Mesenchymal stem cell (in vitro differentiated cells and primary cell): ENCODE measurements at places on chromosomes 3 and 15.
A peak's percentile ranks its signal among the peaks of the same experiment; 100 is the strongest.

GRCh38 chr3:149085828-149086231, 503 bp downstream of the HLTF start:
- H3K4me3 ChIP-seq, result peak overlapping the region; percentile 95
- no peak overlapping the region for H3K27ac ChIP-seq
- no peaks in the 10 kb centered on the region for H3K27me3 ChIP-seq
- DNase-seq, result peak; percentile 61

DNA sequence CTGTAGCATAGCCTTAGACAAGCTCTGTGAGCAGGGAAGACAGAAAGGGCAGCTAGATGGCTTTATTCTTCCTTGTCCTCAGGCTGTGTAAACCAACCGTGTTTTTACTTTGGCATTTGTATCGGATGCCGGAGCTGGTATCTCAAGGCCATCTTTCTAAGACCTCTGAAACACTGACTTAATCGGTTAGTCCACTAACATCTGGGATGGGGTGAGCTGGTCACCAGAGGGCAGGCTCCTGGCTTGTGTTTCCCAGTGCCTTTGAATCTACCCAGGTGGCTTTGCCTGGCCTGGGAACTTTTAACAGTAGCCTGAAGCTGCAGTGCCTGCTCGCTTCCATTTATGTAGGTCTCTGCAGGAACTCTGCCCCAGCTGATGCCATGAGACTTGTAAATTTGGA, 252.7 kb downstream of the NR1D2 start:
- no peak for DNase-seq
- H3K27ac ChIP-seq, result no peak overlapping the region
- no peaks in the 10 kb centered on the region for H3K4me1 ChIP-seq

DNA sequence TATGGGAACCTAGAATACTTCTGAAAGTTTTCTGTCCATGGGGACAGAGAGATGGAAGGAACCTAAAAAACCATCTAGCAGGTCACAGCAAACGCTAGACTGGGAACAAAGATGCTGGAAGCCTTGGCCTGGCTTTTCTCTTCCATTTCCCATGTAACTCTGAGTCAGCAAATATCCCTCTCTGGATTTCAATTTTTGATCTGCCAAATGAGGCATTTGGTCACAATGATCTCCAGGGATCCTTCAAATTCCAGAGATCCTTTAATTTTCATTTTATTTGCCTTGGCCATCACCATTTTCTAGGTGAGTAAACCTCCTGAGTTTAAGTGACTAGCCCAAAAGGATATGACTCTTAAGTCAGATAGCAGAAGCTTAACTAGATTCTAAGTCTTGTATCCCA, 39.7 kb downstream of the RTP1 start:
- H3K27me3 ChIP-seq, result no peaks in the 10 kb centered on the region
- H3K27ac ChIP-seq, result no peak overlapping the region
- H3K4me3 ChIP-seq, result no peak overlapping the region
- H3K4me1 ChIP-seq, result no peaks in the 10 kb centered on the region
- no peaks in the 10 kb centered on the region for H3K36me3 ChIP-seq

DNA sequence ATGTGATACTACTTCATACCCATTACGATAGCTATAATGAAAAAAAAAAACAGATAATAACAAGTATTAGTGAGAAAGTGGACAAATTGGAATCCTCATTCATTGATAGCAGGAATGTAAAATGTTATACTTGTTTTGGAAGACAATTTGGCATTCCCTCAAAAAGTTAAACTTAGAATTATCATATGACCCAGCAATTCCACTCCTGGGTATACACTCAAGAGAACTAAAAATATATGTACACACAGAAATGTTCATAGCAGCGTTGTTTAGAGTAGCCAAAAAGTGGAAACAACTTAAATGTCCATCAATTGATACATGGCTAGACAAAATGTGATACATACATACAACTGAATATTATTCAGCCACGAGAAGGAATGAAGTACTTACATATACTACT, 69.9 kb downstream of the PRICKLE2 start:
- H3K36me3 ChIP-seq, result peaks cover 92% of the 10 kb centered on the region
- no peak for DNase-seq
- no peaks in the 10 kb centered on the region for H3K27me3 ChIP-seq
- no peak overlapping the region for H3K4me3 ChIP-seq
- peaks cover 14% of the 10 kb centered on the region for H3K4me1 ChIP-seq
- H3K27ac ChIP-seq, result no peak overlapping the region

DNA sequence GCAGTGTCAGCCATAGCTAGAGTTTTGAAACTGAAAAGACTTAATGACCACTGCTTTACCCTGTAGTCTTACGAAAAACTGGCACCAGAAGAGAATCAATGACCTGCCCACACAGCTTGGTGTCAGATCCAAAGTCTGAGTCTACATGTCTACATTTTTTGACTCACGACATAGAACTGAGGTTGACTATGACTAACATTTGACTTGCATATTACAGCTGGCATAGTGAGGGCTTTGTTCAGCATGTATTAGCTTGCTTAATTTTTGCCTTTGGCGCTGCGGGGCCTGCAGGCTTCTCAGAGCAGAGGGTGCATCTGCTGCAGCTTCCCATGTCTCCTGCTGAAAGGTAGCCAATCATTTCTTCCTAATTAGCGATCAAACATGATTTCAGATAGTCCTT, 167.0 kb downstream of the EBLN2 start:
- H3K27me3 ChIP-seq, result no peaks in the 10 kb centered on the region
- no peak overlapping the region for H3K27ac ChIP-seq
- no peaks in the 10 kb centered on the region for H3K4me1 ChIP-seq
- H3K36me3 ChIP-seq, result no peaks in the 10 kb centered on the region
- H3K4me3 ChIP-seq, result no peak overlapping the region
- DNase-seq, result no peak

GRCh38 chr15:101121511-101122090, 130.2 kb downstream of the CHSY1 start:
- H3K36me3 ChIP-seq, result no peaks in the 10 kb centered on the region
- peaks cover 19% of the 10 kb centered on the region for H3K4me1 ChIP-seq
- peak; percentile 77 for DNase-seq
- no peak overlapping the region for H3K4me3 ChIP-seq
- no peaks in the 10 kb centered on the region for H3K27me3 ChIP-seq

DNA sequence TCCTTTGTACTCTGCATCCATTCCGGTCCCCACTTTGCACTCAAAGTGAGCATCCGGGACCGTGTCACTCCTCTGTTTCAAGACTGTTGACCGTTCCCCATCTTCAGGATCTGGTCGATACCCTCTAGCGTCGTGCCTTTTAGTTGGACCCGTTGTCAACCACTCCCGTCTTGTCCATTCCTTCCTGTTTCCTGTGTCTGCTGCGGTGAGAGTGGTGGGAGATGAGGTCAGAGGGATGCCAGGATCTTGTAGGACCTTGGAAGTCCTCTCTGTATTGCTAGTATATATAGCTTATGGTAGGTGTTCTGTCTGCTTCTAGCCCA, 624 bp downstream of the BRK1 start:
- peak overlapping the region; percentile 88 for H3K4me3 ChIP-seq
- no peaks in the 10 kb centered on the region for H3K27me3 ChIP-seq
- peak; percentile 84 for DNase-seq
- H3K4me1 ChIP-seq, result peaks cover 6% of the 10 kb centered on the region
- H3K27ac ChIP-seq, result peak overlapping the region; percentile 62
- H3K36me3 ChIP-seq, result peaks cover 19% of the 10 kb centered on the region

- no peak overlapping the region for H3K4me3 ChIP-seq
- no peak for DNase-seq
- peak overlapping the region; percentile 30 for H3K27ac ChIP-seq
- H3K27me3 ChIP-seq, result no peaks in the 10 kb centered on the region
- peaks cover 13% of the 10 kb centered on the region for H3K4me1 ChIP-seq
These were observed 52.3 kb upstream of the CGNL1 start for GRCh38 chr15:57323806-57324589.

GRCh38 chr3:67357610-67358458, 296.6 kb downstream of the SUCLG2 start:
- H3K36me3 ChIP-seq, result no peaks in the 10 kb centered on the region
- no peak overlapping the region for H3K27ac ChIP-seq
- H3K4me3 ChIP-seq, result no peak overlapping the region
- peak; percentile 40 for DNase-seq

GRCh38 chr3:40043444-40043755, 234.0 kb downstream of the MYRIP start:
- no peak overlapping the region for H3K4me3 ChIP-seq
- no peaks in the 10 kb centered on the region for H3K27me3 ChIP-seq
- DNase-seq, result no peak
- no peaks in the 10 kb centered on the region for H3K36me3 ChIP-seq
- H3K4me1 ChIP-seq, result peaks cover 9% of the 10 kb centered on the region
- H3K27ac ChIP-seq, result no peak overlapping the region

GRCh38 chr3:197424674-197425484, 126.5 kb upstream of the DLG1 start:
- no peak overlapping the region for H3K4me3 ChIP-seq
- no peaks in the 10 kb centered on the region for H3K27me3 ChIP-seq
- peaks cover 17% of the 10 kb centered on the region for H3K4me1 ChIP-seq
- no peak overlapping the region for H3K27ac ChIP-seq

DNA sequence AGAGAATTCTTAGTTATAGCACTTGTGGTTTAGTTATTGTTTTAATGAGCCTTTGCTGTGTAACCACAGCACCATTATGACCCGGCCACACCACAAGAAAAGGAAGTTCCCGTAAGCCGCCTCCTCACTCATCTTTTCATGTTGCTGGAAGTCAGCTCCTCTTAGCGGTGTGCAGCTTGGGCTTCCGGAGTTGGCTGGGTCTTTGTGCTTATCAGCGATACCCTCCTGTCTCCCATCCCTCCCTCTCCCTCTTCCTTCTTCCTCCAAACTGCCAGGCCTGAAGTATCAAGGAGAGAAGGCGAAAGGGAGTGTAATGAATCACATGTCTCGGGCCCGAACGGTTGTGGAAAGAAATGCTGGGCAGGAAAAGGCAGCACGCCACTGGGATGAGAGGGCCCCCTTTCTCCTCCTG, 353.5 kb downstream of the MCTP2 start:
- H3K36me3 ChIP-seq, result no peaks in the 10 kb centered on the region
- DNase-seq, result no peak
- H3K4me3 ChIP-seq, result peak overlapping the region; percentile 40
- peaks cover 3% of the 10 kb centered on the region for H3K27me3 ChIP-seq
- no peaks in the 10 kb centered on the region for H3K4me1 ChIP-seq

DNA sequence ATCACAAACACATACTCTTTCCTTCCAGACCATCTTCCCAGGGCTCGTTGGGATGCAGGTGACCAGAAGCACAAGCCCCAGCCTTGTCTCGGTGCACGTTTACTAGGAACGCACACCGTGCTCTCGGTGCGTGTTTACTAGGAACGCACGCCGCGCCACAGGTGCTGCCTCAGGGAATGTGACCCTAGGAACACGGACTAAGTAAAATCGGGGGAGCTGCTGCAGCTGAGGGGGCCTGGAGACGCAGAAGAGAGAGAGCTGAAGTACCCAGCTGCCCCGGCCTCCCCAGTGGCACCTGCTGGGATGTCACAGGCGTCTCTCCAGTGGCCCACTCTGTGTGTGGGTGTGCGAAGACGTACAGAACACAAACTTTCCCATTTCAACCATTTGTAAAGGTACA, 91.0 kb upstream of the SNRPA1 start:
- no peaks in the 10 kb centered on the region for H3K27me3 ChIP-seq
- DNase-seq, result no peak
- no peak overlapping the region for H3K27ac ChIP-seq

DNA sequence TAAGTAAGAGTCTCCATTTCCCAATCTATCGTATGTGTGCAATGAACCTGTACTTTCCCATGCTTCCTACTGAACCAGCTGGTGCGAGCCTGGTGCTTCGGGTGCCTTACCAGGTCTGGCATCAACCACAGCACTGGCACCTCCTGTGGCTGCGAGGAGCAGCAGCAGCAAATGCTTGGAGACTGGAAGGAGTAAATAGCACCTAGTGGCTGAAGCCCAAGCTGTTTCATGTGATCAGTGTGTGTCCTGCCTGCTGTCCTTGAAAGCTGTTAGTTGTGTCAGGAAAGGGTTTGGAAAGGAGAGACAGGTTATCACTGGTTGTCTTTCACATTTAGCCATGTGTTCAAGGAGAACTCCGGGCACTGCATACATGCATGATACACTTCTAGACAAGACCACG, 31.8 kb downstream of the PCOLCE2 start:
- H3K27ac ChIP-seq, result no peak overlapping the region
- no peaks in the 10 kb centered on the region for H3K36me3 ChIP-seq
- peaks cover 11% of the 10 kb centered on the region for H3K4me1 ChIP-seq
- H3K27me3 ChIP-seq, result no peaks in the 10 kb centered on the region

DNA sequence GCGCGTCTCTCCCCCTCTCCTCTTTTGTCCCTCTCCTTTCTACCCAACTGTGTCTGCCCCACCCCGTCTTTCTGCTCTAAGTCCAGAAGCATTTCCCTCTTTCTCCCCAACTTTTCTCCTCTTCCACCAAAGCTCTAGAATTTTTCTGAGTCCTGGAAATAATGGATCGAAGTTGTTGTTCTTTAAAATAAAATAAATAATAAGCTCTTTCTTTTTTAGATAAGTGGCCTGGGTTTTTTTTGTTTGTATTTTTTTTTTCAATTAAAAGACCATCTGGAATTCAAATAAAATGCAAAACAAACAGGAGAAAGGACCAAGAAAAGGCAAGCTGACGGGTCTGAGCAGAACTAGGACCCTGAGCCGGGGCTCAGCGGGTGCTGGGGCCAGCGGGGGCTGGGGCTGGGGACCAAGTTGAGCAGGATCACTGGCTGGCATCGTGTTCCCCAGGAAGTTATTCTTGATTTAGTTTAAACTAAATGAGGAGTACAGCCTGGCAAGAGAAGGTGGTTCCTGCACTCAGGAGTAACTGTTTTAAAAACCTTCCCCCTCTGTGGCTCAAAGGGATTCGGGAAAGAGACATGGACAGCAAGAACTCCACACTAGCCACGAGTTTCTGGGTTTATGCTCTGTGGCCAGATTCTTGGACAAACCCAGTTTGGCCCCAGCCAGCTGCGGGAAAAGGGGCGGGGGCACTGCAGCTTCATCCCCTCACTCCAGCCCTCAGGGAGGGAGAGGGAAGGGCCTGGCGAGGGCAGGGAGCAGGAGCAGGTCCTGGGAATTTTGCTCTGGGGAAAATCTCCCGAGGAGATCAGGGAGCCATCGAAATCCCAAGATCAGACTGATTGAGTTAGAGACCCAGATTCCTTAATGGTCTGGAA, 8.4 kb downstream of the GATA2 start:
- peaks cover 41% of the 10 kb centered on the region for H3K4me1 ChIP-seq
- no peak for DNase-seq
- H3K36me3 ChIP-seq, result no peaks in the 10 kb centered on the region

GRCh38 chr3:113105093-113105449, 106.3 kb upstream of the BOC start:
- no peak overlapping the region for H3K4me3 ChIP-seq
- H3K36me3 ChIP-seq, result no peaks in the 10 kb centered on the region
- H3K27me3 ChIP-seq, result no peaks in the 10 kb centered on the region

GRCh38 chr3:194685065-194685717, 492 bp upstream of the FAM43A start:
- peaks cover 5% of the 10 kb centered on the region for H3K36me3 ChIP-seq
- peaks cover 34% of the 10 kb centered on the region for H3K27me3 ChIP-seq
- peaks cover 39% of the 10 kb centered on the region for H3K4me1 ChIP-seq
- H3K27ac ChIP-seq, result no peak overlapping the region
